ENCODE measurements at places on chromosomes 2 and 18.

GRCh38 chr2:235618039-235618438 is 124.2 kb downstream of the AGAP1 start:
- no peak for DNase-seq

DNA sequence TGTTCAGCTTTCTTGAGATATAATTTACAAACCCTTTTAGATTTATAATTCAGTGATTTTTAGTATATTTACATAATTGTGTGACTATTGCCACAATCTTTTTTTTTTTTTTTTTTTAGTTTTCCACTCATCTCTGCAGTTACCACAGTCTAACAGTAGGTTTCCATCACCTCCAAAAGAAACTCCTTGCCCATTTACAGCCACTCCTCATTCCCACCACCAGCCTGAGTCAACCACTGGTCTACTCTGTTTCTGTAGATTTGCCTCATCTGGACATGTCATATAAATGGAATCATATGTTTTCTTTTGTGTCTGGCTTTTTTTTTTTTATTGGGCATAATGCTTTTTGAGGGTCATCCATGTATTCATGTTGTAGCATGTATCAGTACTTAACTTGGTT is 16.1 kb downstream of the MTX2 start:
- no peak for DNase-seq

DNA sequence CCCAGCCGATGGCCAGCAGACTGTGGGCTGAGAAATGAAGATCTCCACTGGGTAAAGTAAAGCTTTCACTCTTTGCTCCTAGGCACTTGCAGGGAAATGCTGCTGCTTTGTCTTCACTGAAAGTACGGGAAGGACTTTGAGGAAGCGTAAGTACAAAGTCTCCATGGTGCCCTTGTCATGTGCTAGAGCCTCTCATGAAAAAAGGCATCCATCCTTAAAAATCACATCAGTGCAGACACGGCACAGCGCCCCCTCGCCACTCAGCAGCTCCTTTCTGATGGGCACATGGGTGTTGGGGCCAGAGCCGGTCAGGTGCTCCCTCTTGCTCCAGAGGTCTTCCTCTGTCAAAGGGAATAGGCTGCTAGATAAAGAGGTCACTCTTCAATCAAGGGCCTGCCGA is 109.0 kb upstream of the STPG4 start:
- DNase-seq, result no peak

DNA sequence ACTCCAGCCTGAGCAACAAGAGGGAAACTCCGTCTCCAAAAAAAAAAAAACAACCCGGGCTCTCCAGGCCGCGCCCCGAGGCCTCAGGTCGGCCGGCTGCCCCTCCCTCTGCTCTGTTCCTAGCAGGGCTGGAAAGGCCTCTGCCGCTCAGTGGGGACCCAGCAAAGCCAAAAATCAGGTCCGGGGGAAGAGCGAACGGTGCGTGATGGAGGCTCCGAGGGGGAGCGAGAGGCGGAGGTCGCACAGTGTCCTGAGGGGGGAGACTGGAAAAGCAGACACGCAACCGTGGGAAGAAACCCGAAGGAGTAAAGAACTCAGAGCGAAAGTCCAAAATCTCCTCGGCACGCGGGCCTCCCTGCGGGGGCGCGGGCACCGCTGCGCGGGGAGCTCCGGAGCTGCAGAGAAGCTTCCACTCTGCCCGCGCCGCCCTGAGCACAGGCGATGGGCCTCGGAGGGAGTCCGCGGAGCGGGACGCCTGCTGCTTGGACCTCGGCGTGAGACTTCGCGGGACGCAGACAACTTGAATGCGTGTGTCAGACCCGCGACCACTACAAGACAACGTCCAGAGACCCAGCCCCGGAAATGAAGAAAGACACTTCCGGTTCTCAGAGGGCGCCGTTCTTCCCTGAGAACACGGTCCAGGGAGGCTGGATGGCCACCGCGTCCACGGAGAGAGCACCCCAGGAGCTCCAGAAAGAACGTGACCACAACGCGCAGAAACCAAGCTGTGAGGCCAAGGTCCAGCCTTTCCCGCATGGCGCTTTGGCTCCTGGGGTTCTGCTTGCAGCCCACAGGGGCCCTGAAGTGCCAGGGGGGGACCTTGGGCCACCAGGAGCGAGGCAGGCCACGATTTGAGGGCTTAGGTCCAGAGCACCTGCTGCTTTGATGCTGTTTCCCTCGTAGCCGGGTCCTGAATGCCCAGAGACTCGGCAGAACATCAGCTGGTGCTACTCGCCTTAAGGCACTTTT is 219.8 kb downstream of the DPP10 start:
- DNase-seq, result no peak

- no peak for DNase-seq
These were observed 92.6 kb upstream of the TFCP2L1 start for GRCh38 chr2:121377646-121378045.

- DNase-seq, result no peak
These were observed 107.6 kb upstream of the MAP3K20 start for GRCh38 chr2:172968061-172968469.

GRCh38 chr2:22281033-22281432 is 1103.9 kb upstream of the KLHL29 start:
- no peak for DNase-seq

- no peak for DNase-seq
These were observed 382.0 kb downstream of the RAD51AP2 start for GRCh38 chr2:17136231-17136630.

DNA sequence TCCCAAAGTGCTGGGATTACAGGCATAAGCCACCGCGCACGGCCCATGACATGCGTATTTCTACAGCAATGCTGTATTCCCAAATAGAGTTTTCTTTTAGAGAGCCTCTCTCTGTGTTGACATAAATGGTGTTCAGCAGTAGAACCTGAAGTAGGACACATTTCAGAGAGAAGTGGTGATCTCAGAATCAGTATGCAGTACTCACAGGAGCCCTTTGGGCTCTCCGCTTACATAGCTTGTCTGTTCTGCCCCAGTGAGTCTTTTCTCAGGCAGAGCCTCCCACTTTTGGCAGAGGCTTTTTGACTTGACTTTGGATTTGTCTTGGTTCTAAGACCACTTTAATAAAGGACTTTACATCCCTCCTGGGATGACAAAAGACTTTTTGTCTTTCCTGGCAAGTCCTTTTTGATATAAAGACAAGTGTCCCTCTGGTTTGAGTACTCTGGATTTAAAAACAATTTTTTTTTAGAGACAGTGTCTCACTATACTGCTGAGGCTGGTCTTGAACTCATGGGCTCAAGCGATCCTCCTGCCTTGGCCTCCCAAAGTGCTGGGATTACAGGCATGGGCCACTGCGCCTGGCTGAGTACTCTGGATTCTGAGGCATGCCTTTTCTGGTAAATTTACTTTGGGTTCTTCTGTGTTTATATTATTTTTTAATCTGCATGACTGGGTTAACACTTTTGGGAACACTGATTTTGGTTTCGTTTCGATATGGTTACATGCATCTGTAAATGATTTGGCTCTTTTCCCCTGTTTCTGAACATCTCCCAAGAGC is 113.3 kb downstream of the SMAD2 start:
- DNase-seq, result no peak

DNA sequence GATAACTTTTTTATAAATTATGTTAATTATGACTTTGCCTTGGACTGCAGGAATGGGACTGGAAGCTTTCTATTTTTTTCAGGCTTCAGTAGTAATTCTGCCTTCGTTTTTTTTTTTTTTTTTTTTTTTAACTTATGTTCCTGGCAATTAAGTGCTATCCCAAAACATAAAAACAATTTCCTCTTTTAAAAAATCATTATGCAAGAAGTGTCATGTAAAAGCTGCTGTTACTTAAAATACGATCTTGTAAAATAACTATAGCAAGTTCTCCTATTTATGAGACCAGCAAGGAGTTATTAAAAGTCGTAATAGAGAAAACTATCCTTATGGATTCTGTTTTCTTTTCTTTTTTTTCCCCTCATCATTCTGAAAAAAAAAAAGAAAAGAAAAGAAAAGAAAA is 301.6 kb upstream of the FBXO11 start:
- no peak for DNase-seq

DNA sequence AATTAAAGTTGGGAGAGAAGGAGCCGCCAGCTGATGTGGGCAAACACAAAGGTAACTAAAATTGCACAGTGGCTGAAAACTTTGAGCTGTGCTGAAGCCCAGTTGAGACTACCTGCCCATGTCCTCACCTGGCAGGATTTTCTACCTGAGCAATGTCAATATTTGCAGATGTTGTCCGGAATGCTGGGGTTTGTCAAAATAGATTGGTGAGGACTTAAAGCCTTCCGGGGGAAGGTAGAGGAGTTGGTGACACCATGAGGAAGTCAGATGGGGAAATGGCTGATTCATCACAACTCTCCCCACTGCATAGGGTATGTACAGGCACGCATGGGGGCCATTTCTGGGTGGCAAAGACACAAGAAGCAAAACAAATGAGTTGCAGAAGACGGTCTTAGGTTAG is 114.9 kb downstream of the ALK start:
- no peak for DNase-seq
